Tibial nerve (tissue), 4 donors: ENCODE measurements at places on chromosomes 11 and 22. TPM values are rescaled to one million over a fixed set of nuclear protein-coding genes. Genes with fewer than 3 reads are reported as not detected.

The LRRN4CL gene
- 64.8 TPM for total RNA-seq

DNA sequence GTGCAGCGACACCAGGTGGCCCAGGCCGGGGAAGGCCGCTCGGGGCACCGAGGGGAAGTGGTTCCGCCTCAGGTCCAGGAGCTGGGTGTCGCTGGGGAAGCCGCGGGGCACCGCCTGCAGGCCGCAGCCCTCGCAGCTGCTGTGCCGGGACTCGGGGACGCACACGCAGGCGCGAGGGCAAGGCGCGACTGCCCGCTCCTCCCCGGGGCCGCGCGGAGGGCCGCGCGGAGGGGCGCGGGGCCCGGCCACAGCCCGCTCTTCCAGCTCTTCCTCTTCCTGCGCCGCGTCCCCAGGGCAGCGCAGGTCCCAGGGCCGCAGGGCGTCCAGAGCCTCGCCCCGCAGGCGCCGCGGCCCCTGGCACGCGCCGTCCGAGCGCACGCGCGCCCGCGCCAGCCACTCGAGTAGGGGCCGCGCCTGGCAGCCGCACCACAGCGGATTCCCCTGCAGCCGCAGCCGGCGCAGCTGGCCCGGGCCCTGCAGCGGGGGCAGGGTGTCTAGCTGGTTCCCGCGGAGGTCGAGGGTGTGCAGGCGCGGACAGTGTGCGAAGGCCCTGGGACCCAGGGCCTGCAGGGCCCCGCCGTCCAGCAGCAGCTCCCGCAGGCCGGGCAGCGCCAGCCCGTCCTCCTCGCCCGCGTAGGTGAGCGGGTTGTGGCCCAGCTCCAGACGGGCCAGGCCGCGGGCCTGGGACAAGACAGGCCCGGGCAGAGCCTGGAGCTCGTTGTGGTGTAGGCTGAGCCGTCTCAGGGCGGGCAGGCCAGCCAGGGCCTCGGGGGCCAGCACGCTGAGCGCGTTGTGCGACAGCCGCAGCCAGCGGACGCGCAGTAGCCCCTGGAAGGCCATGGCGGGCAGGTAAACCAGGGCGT is 2.8 kb downstream of the CHADL start:
- no peaks in the 10 kb centered on the region for H3K36me3 ChIP-seq
- peaks cover 16% of the 10 kb centered on the region for H3K4me1 ChIP-seq
- H3K4me3 ChIP-seq, result peak overlapping the region; percentile 25

DNA sequence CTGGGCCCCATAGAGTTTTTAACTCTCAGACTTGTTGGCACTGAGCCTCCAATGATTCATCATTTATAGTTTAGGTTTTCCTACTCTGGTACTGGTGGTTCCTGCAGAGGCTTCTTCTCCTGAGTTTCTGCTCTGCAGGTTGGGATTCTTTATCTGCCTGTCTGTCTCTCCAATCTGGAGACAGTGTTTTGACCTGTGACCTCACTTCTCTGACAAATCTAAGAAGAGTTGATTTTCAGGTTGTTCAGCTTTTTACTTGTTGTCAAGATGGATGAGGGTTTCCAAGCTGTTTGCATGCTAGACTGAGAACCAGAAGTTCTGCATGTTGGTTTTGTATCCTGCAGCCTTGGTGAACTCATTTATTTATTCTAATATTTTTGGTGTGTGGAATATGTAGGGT is 63.9 kb downstream of the JAM3 start:
- no peaks in the 10 kb centered on the region for H3K4me1 ChIP-seq
- H3K36me3 ChIP-seq, result no peaks in the 10 kb centered on the region
- H3K27me3 ChIP-seq, result no peaks in the 10 kb centered on the region
- no peak overlapping the region for H3K4me3 ChIP-seq
- DNase-seq, result no peak
- no peak overlapping the region for H3K27ac ChIP-seq

DNA sequence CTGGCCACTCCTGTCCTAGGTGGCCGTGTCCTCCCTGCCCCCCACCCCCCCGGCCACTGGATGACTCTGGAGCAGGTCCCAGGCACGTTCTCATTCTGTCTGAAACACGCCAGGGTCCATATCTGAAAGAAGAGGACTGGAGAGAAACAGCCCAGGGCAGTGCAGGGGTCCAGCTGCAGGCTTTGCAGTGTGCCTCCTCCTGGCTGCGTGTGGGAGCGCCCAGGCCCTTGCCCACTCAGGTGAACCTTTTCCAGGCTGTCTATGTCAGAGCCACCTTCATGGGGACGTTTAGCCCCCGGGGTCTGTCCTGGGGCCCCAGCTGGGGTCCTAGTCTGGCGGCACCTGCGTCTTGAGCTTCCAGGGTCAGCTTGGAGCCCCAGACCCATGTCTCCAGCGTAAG is 15.6 kb downstream of the GRAMD4 start:
- H3K4me1 ChIP-seq, result no peaks in the 10 kb centered on the region
- H3K27me3 ChIP-seq, result no peaks in the 10 kb centered on the region
- no peak overlapping the region for H3K4me3 ChIP-seq
- H3K36me3 ChIP-seq, result no peaks in the 10 kb centered on the region
- peak overlapping the region; percentile 45 for H3K27ac ChIP-seq

The NFAM1 gene
- 2.8 TPM for total RNA-seq

DNA sequence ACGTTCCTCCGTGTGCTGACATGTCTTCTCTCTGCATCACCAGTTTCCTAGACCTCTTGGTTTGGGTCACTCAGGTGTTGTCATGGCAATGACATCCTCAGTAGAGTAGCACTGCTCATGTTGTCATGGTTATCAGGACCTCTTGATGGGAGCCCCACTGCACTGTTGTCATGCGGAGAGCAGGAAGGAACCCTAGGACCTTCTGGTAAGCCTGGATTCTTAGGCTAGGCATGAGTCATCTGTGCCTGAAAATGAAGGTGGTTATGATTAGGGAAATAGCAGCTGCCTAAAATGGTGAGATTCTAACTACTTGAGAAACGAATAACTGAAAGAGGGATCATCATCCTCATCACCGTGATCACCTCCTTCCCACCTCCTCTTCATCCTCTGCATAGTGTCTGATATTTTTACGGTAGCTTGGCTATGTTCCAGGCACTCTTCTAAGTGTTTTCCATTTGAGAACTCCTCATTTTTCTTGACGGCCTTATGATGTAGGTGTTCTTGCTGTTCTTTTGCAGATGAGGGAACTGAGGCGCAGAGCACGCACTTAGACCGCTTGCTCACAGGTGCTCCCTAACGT is 858.4 kb downstream of the NTM start:
- no peaks in the 10 kb centered on the region for H3K36me3 ChIP-seq
- H3K4me1 ChIP-seq, result no peaks in the 10 kb centered on the region
- no peak overlapping the region for H3K27ac ChIP-seq
- H3K4me3 ChIP-seq, result no peak overlapping the region
- DNase-seq, result no peak

GRCh38 chr11:69928975-69929374 is 109.8 kb upstream of the FGF3 start:
- no peak for DNase-seq
- H3K27me3 ChIP-seq, result no peaks in the 10 kb centered on the region
- H3K4me1 ChIP-seq, result no peaks in the 10 kb centered on the region
- no peaks in the 10 kb centered on the region for H3K36me3 ChIP-seq
- H3K4me3 ChIP-seq, result no peak overlapping the region
- H3K27ac ChIP-seq, result no peak overlapping the region

DNA sequence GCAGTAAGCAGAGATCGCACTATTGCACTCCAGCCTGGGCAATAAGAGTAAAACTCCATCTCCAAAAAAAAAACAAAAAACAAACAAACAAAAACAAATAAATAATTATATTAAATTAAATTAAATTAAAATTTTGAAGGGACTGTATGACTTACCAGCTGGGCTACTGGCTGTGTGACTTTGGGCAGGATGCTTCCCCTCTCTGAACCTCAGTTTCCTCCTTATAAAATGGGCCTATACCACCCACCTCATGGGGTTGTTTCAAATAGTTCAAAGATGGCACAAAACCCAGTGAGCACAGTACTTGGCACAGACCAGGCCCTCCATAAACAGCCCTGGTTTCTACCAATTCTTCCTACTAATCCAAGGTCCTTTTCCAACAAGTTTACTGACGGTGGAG is 34.9 kb downstream of the ASCC2 start:
- H3K4me1 ChIP-seq, result peaks cover 8% of the 10 kb centered on the region
- no peaks in the 10 kb centered on the region for H3K27me3 ChIP-seq
- no peak overlapping the region for H3K4me3 ChIP-seq
- H3K36me3 ChIP-seq, result peaks cover 35% of the 10 kb centered on the region
- H3K27ac ChIP-seq, result no peak overlapping the region
- no peak for DNase-seq

GRCh38 chr11:13349046-13349445 is 71.5 kb downstream of the BMAL1 start:
- H3K27ac ChIP-seq, result no peak overlapping the region
- no peaks in the 10 kb centered on the region for H3K27me3 ChIP-seq
- H3K36me3 ChIP-seq, result no peaks in the 10 kb centered on the region
- no peak overlapping the region for H3K4me3 ChIP-seq
- DNase-seq, result no peak

DNA sequence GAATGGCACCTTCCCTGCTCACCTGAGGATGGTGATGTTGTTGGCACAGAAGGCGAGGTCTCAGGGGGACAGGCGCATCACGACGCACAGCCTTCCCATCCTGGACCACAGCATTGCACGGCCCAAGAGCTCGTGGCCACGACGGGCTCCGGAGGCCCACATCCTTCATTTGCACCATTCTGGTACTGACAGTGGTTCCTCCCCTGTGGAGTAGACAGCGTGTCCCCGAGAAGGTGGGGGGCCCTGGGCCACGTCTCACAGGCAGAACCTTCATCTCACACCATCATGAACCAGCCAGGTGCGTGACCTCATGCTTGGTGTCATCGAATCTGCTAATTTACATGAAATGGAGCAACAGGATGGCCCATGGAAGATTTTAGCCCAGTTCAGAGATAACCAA is 180.0 kb downstream of the CTTN start:
- no peak overlapping the region for H3K4me3 ChIP-seq
- H3K36me3 ChIP-seq, result no peaks in the 10 kb centered on the region
- H3K27me3 ChIP-seq, result no peaks in the 10 kb centered on the region
- no peak for DNase-seq
- H3K4me1 ChIP-seq, result no peaks in the 10 kb centered on the region

The NRIP3 gene
- 1.8 TPM for total RNA-seq
